ENCODE measurements at places on chromosomes 11 and 22.

GRCh38 chr22:39545386-39546365 lies 13.1 kb upstream of the RPS19BP1 start:
- DNase-seq: peak; percentile 68

- no peak for DNase-seq
Observed at GRCh38 chr11:104163100-104164027, 583 bp downstream of the PDGFD start.

- DNase-seq: peak; percentile 42
Observed at GRCh38 chr11:128728767-128729587, 35.1 kb downstream of the FLI1 start.

- DNase-seq: no peak
Observed at GRCh38 chr11:19091366-19091765, 25.6 kb upstream of the ZDHHC13 start.

DNA sequence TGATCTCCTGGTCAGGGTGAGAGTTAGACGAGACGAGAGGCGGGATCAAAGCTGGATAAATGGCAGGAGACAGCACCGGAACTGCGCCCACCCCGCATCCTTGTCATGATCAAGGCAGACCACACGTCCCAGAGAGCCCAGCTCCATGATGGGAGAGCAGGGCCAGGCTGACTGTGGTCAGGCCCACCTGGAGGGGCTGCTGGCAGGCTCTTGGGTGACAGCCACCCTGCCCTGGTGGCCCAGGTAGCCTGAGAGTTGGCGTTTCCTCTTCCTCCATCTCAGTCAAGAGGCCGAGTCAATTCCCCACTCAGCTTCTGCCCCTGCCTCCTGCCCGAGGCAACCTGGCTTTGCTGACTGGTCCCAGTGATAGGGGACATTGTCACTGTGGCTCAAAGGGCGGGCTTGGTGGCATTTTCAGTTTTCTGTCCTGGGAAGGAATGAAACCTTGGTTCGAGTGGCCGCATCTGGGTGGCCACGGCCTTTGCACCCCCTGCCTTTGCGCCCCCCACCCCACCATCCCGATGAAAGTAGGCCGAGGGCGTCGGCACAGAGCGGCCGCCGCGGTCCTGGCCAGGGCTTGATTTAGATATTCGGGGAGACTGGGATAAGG lies 60.8 kb upstream of the PPARA start:
- no peak for DNase-seq

DNA sequence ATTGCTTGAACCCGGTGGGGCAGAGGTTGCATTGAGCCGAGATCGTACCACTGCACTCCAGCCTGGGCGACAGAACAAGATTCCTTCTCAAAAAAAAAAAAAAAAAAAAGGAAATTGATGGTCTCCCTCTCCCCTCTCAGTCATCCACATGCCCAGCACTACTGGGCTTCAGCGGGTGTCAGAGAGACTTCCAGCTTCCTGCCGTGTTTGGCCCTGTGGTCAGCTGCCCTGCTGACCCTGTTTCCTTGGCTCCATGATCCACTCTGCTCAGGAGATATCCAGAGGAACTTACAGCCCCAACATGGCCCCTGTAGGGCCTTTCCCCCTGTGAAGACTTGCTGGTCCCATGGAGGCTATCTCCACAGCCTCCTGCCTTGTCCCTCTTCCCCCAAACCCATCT lies 6.1 kb upstream of the PNPLA3 start:
- no peak for DNase-seq

- no peak for DNase-seq
Observed at GRCh38 chr11:65880844-65881421, 1.3 kb downstream of the CTSW start.

- DNase-seq: no peak
Observed at GRCh38 chr11:17525570-17525969, 18.6 kb downstream of the USH1C start.

GRCh38 chr11:68693484-68693882 lies 9.1 kb downstream of the GAL start:
- no peak for DNase-seq

GRCh38 chr11:34602245-34602644 lies 18.6 kb upstream of the EHF start:
- DNase-seq: no peak

- DNase-seq: no peak
Observed at GRCh38 chr11:61131186-61131585, 28.9 kb downstream of the CD5 start.

- DNase-seq: no peak
Observed at GRCh38 chr11:46335890-46336562, 11.2 kb upstream of the DGKZ start.

DNA sequence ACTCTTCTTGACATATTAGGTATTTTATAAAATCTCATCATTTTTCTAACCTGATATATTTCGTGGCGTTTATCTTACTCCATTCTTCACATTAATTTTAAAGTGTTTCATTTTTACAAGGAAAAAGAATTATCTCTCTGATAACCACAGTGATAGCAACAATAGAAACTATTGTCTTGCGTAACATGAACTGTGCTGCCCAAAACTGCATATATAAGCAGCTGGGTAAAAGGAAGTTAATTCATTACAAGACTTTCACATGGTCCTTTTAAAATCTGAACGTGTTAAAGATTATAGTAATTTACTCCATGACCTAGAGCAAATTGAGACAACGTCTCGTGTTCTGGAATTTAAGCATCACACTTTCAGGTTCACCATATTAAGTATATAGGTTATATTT lies 210.4 kb upstream of the GRIA4 start:
- no peak for DNase-seq

DNA sequence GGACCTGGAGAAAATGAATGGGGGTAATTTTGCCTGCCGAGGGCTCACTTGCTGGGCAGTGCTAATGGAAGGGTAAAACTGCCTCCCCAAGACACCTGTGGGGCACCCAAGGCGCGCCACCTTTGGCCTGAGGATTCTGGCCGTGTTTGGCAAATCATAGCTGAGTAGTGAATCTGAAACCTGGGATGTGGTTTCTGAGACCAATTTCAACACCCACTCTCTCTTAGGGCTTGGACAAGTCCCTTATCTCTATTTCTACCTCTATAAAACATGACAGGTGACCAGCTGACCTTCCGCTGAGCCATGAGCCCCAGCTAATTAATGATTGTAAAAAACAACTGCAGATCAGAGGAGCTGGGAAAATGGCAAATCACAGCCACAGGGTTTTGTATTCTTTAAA lies 1.5 kb upstream of the PACSIN3 start:
- no peak for DNase-seq

DNA sequence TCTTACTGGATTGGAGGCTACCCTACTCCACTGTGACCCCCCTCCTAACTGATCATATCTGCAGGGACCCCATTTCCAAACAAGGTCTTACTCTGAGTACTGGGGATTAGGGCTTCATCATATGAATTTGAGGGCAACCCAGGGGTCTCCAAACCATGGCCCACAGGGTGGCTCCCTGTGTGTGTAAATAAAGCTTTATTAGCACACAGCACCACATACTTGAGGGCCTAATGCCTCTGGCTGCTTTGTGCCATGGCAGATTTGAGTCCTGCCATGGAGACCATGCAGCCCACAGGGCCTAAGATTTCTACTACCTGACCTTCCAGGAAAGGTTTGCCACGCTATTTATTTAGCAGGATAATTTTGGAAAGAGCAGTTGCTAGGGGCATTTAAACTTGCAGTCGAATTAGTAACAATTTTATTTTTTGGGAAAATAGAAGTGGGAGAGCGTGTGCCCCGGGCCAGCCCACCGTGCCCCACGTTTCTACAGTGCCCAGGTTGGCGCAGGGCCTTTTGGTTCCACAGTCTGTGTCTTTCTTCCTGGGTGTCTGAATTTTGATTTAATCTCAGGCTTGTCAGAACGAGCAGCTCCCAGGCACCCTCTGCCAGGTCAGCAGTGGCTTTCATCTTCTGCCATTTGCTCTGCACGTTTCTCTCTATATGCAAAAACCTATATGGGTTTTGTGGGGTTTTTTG lies 92.3 kb downstream of the KCNQ1 start:
- DNase-seq: no peak

DNA sequence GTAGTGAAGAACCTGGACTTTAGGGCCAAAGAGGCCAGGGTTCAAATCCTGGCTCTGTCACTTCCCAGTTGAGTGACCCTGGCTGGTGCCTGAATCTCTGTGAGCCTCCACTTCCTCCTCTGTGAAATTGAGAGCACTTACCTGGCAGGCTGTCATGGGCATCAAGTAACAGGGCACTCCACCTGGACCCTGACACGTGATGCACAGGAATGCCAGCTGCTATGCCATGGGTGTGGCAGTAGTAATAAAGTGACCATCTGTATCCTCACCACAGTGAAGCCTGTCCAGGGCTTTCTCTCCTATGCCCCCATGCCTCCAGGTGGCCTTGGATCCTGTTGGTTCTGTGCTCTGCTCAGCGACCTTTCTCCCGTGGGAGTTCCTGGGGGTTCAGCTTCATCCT lies 29.8 kb upstream of the PPP6R3 start:
- no peak for DNase-seq

DNA sequence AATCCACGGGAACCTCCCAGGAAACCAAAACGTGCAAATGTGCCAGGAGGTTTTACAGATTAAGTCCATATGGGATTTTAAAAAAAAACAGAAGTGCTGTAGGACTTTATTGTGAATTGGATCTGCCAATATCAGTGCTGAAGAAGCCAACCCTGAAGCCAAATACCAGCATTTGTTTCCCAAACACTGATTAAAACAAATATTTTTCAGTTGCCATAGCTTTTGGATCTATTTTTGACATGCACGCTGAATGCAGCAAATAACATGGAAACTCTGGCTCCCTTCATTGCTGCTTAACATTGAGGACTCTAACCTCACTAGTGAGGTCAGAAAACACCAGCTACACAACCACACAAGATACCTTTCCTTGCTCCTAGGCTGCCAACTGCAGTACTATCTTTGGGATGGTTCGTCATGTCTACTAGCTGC lies 28.4 kb upstream of the SIK2 start:
- DNase-seq: no peak

GRCh38 chr11:1468473-1469066 lies 18.0 kb downstream of the MOB2 start:
- no peak for DNase-seq
